Testis (tissue), 5 donors: ENCODE measurements at places on chromosomes 6 and 20. TPM values are rescaled to one million over a fixed set of nuclear protein-coding genes. Genes with fewer than 3 reads are reported as not detected.

- no peak overlapping the region for H3K4me3 ChIP-seq
- peak; percentile 72 for DNase-seq
- H3K27me3 ChIP-seq = no peaks in the 10 kb centered on the region
- no peaks in the 10 kb centered on the region for H3K36me3 ChIP-seq
Observed at GRCh38 chr6:3803627-3804468, 45.3 kb upstream of the FAM50B start.

GRCh38 chr6:7132398-7133035 lies 24.8 kb downstream of the RREB1 start:
- H3K27me3 ChIP-seq = no peaks in the 10 kb centered on the region
- no peak overlapping the region for H3K27ac ChIP-seq
- no peak for DNase-seq
- H3K4me1 ChIP-seq = peaks cover 6% of the 10 kb centered on the region
- no peaks in the 10 kb centered on the region for H3K36me3 ChIP-seq

DNA sequence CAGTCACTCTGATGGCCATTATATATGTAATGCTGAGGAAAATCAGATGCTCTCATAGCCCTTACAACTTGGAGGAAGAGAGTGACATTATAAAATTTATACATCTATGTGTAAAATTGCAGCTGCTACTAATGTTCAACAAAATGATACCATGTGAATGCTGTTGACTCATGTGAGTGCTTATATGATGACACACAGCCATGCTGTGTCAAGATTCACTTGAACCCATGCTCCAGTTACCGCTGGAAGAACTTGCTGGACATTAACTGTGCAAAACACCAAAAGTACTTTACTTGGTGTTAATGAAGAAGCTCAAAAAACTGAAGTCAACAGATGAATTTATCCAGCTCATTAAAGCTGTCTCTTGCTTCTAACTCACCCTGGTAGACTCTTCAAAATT lies 318.9 kb upstream of the PLCB4 start:
- no peaks in the 10 kb centered on the region for H3K27me3 ChIP-seq
- H3K4me3 ChIP-seq = no peak overlapping the region
- DNase-seq = no peak

CST2 gene
- total RNA-seq = not detected
